ENCODE measurements at places on chromosomes 12 and 14.

DNA sequence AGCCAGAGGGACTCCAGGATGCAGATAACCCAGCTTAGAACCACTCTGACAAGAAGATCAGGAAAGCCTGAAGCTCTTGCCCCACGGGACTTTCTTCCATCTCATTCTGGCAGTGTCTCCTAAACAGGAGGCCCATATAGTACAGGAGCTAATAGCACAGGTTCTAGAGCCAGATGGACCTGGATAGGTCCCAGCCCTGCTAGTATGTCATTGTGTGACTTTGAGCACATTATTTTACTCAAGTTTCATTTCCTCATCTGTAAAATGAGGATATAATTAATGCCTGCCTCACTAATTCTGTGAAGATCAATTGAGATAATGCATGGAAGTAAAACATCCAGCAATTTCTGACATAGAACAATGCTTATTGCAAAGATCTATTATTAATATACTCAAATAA lies 66.5 kb upstream of the GZMB start:
- DNase-seq: no peak

DNA sequence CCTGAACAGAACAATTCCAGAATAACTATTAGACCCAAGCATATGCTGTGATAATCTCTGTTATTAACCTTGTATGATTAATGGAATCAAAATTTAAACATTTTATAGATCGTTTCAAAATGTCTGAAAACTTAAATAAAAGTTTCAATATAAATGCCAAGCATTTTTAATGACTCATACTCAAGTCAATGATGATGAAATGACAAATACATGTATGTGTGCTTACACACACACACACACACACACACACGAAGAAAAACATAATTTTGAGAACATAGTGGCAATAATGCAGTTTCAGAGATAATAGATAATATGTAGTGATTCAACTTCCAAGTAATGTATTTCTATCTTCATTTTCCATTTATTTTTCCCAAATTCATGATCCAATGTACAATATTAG lies 384.9 kb upstream of the FOXG1 start:
- no peak for DNase-seq

DNA sequence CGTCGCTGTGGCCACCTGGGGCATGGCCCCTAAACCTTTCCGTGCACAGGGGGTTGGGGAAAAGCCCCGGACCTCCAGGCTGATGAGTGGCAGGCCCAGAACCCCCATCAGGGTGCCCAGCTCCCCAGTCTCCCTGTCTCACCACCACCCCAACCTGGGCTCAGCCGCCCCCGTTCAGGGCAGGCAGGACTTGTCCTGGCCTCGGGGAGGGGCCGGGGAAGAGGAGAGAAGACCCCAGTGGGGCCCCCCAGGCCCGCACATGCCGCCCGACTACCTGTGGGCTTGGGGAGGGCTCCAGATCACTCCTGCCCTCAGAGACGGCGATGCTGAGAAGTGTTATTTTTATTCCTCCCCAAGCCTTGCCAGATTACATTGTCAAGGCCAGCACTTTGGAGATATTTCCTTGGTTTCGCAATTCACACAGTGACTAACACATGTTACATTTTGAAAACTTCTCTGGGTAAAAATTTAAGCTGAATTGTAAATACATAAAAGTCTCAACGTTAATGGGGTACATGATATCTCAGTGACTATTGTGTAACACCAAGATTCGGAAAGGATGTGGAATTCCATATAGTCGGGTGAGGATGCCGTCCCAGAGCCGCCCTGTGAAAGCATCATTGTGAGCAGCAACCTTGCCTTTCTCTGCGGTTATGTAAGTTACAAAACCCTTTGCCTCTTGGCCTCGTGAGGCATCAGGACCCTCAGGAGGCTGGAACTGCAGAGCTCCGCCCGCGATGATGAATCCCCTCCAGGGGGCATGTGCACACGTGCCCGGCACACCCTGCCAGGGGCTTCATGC lies 85.6 kb upstream of the DIO3 start:
- DNase-seq: peak; percentile 0

DNA sequence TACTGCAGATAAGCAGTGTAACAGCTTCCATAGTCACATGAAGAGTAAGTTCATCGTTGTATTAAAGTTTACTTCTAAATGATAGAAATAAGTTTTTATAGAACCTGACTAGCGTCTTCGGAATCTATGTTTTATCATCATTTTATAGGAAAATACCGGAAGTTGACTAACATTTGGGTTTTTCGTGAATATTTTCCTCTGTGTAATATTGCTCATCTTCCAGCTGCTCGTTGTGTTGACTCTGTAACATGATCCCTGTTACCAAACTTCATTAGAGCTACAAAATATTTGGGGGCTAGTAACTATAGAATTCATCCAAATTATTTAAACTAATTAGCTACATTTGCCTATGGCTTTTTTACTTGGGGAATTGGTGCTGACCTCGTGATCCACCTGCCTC lies 37.2 kb downstream of the DDX51 start:
- DNase-seq: peak; percentile 25

DNA sequence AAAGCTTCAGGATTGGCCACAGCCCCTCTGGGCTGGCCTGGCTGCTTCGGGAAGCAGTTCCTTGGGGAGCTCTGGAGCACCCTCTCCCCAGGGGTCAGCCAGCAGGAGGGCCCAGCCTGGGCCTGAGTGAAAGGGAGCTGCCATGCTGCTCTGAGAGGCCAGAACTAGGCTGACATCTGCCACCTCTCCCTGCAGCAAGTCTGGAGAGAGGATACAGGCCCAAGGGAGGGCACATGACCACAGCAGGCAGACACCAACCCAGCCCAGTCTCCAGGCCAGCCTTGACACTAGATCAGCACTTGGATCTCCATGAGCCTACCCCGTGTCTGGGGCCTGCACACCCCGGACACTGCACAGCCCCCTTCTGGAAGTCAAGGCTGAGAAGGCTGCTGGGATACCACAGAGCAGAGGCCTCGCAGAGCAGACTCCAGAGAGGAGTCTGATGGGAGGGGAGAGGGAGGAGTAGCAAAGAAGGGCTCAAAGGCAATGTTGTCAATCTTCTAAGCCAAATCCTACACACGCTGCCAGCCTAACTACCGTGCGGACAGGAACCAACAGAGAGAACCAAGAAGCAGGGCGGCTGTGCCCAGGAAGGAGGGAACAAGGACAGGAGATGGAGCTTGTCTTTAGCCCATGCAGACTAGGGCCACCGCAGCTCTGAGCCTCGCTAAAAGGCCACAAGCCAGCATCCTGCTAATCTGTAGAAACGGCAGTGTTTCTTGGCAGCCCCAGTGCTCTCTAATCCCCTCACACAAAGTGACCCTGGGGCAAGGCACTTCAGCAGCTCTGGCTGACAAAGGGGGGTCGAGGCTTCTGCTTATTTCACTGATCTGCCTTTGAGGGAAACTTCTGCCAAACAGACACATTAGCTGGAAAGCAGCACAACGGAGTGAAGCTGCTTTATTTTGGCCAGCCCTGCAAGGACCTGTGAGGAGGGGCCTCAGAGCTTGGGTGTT lies 12.9 kb downstream of the COL2A1 start:
- DNase-seq: no peak

- no peak for DNase-seq
These were observed 73.9 kb downstream of the RPS6KA5 start for GRCh38 chr14:90986510-90986909.

- peak; percentile 53 for DNase-seq
These were observed 9.4 kb downstream of the ANKRD9 start for GRCh38 chr14:102500158-102500662.

DNA sequence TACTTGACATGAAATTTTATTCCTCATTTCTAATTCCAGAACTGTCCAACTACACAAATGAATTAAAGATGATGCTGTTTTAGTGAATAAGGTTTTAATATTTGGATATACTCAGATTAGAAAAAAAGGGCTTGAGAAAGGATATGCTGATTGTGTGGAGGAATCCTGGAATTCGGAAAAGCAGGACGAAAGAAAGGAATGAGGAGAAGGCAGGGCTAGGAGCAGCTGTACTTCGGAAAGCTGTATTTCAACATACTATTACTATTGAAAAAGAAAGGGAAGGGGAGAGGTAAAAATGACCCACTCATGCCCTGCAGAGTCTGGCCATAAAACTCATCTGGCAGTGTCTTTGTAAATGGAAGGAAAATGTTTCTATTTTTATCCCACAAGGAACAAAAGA lies 63.1 kb upstream of the PLBD1 start:
- DNase-seq: no peak

GRCh38 chr12:117498256-117498655 lies 136.8 kb upstream of the NOS1 start:
- no peak for DNase-seq

- DNase-seq: no peak
These were observed 18.9 kb downstream of the LLPH start for GRCh38 chr12:66111605-66112004.

GRCh38 chr12:14999695-15000365 lies 27.0 kb downstream of the PDE6H start:
- peak; percentile 48 for DNase-seq

GRCh38 chr12:116062698-116063097 lies 214.8 kb downstream of the MED13L start:
- no peak for DNase-seq

DNA sequence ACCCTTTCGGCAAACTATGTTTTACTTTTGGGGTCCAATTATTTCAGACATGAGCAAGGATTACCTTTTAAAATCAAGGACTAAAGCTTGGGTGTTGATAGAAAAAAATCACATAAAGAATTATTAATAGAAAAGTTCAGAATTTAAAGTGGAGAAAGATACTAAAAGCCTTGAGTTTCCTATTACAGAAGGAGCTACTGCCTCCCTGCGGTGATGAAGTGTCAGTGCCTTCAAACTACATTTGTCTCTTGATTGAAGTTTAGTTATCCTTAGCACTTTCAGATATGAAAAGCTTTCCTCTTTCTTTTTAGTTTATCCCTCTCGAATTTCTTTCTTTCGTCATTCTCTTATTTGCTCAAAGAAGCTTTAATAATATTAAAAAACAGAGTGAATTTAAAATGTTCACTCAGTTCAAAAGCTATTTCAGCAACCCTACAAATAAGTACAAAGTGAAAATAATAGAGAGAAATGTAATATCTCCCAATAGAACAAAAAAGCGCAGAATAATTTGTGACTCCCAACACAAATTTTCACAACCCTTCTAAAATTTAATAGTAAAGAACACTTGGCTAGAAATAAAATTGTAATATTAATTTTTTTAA lies 87.6 kb downstream of the SEC23A start:
- peak; percentile 67 for DNase-seq

GRCh38 chr14:87989956-87990299 lies 3.1 kb downstream of the GALC start:
- no peak for DNase-seq

GRCh38 chr14:32821964-32822653 lies 116.6 kb upstream of the NPAS3 start:
- DNase-seq: no peak

- DNase-seq: no peak
These were observed 16.7 kb downstream of the CLSTN3 start for GRCh38 chr12:7146906-7147305.

GRCh38 chr12:56898938-56899337 lies 35.3 kb downstream of the SDR9C7 start:
- DNase-seq: no peak

GRCh38 chr12:111033281-111034082 lies 113.1 kb upstream of the MYL2 start:
- DNase-seq: no peak

DNA sequence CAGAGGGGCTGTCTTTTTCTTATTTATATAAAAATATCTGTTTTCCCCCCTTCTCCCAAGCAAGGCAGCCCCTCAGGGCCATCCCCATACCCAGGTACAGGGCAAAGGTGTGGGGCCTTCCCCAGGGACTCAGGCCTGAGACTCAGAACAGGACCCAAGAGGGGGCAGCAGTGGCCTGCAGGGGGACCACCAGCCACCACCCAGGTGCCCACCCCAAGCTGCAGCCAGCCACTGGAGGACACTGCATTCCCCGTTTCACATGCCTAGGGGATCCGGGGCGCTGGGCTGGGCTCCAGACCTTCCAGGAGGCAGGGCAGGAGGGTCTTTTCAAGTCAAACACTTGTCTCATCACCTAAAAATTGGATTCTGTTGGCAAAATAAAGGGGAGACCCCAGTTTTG lies 83.3 kb downstream of the SCARB1 start:
- DNase-seq: no peak

GRCh38 chr12:116009805-116010204 lies 267.7 kb downstream of the MED13L start:
- DNase-seq: no peak

DNA sequence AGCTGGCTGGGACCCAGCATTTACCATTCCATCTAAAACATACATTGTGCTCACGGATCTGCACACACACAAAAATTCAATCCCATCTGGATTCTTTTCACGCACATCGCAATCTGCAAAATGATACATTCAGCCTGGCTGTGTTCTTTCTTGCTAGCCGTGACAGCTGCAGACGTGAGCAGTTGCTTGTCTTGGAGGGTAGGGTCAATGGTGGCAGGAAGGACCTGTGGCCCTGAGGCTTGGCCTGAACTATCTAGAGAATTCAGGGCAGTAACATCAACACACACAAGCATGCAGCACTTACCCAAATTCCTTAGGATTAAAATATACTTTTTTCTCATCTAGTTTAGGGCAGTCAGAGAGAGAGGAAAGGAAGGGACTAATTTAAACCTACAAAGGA lies 72.0 kb downstream of the DICER1 start:
- DNase-seq: peak; percentile 74

GRCh38 chr14:79740066-79740601 lies 471.2 kb downstream of the DIO2 start:
- DNase-seq: no peak

GRCh38 chr14:74141703-74142102 lies 56.9 kb downstream of the LIN52 start:
- peak; percentile 18 for DNase-seq

GRCh38 chr14:96629082-96629481 lies 126.9 kb downstream of the PAPOLA start:
- no peak for DNase-seq

DNA sequence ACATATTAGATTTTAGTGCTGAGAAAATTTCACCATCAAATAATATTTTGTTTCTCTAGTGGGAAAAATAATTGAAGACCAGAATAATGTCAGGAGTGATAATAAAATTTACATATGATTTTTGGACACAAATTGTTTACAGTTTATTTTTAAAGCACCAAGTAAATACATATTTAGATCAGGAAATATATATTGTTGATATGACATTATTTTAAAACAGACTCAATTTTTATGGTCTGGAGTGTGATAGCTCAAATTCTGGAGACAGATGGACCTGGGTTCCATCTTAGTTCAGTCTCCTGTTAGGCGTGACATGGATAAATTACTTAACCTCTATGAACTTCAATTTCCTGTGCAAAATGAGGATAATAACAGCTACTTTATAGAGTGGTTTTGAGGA lies 135.4 kb downstream of the TPH2 start:
- no peak for DNase-seq
